Hippocampal formation (tissue), 2 donors: ENCODE measurements at places on chromosomes 1 and 21.

GRCh38 chr1:169321539-169321938 lies 46.1 kb downstream of the NME7 start:
- no peak for DNase-seq

DNA sequence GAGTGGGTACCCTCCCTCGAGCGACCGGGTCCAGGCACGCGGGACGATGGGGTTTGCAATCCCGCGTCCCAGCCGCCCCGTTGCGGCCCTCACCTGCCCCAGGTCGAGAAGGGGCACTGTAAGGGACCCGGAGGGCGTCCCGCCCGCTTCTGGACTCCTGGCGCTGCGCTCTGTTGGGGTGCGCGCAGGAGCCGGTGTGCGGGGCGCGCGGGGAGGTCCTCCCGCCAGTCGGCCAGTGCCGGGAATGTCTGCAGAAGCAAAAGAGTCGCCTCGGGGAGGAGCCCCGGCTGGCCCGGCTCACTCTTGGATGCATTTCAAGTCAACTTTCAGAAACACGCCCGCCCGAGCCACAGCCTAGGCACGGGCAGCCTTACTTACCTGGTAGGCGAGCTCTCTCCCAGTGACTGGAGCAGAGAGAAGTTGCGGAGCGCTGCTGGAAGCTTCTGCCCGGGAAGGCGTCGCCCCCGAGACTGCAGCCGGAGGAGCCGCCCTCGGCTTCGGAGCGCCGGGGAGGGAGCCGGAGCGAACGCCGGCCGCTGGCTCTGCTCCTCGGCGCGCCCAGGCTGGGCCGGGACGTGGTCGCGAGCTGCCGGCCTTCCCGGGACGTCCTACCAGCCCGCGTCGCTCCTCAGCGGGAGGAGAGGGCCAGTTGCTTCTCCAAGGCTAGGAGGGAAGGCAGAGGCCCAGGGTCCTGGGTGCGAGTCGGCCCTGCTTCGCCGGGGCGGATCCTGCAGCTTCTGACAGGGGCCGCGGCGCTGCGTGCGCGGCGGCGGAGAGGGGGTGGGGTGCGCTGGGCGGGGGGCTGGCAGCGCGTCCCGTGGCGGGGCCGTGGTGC lies at the start of gene LMX1A:
TSS of gene LMX1A (minus strand) at position 739 of the 835 bp plus-strand sequence. CDS start 1,156 bp downstream, outside the sequence.
- DNase-seq: no peak

DNA sequence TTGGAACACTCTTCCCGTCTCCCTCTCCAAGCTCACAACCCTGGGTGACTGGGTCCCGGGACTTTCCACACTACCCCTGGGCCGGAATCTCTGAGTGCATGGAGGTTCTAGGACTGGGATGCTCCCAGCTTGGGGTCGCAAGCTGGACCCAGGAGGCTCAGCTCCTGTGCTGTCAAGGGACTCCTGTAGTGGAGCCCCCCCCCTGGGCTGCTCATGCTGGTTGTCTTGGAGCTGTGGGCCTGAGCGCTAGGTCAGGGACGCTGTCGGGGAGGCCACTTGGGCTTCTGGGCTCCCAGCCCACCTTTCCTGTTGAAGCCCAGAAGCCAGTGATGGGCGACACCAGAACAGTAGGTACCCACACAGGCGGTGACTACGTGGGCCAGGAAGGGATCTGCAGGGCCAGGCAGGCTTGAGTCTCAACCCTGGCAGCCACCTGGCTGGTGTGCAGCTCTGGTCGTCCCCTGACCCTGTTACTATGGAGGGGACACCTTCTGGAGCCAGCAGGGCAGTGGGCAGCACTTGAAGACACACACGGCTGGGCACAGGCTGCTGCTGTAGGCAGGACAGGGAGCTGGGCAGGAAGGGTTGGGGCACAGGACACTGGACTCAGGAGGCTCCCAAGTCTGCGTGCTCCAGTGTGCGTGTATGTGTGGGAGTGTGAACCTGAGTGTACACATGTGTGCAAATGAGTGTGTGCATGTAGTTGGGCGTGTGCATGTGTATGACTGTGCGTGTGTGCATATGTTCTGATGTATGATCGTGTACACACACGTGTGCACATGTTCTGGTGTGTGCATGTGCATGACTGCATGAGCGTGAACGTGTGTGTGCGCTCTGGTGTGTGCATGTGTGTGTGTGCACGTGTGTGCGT lies 3.0 kb downstream of the MMEL1 start:
- DNase-seq: no peak

DNA sequence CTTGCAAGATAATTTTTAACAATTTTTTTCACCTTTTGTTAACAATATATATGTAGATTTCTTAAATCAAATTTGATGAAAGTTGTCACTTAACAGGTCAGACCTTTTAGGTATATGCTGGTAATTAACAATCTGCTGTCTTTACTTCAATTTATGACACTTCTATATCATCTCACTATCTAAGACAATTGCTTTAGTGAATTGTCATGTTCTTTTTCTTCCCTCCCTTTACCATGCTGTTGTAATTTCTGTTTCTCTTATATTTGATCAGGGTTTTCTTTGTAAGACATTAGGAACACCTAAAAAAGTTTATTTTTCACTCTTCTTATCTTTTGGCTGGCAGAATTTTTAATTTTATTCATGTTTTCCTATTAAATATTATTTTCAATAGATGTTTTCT lies 2.0 kb downstream of the IFI16 start:
- DNase-seq: no peak

DNA sequence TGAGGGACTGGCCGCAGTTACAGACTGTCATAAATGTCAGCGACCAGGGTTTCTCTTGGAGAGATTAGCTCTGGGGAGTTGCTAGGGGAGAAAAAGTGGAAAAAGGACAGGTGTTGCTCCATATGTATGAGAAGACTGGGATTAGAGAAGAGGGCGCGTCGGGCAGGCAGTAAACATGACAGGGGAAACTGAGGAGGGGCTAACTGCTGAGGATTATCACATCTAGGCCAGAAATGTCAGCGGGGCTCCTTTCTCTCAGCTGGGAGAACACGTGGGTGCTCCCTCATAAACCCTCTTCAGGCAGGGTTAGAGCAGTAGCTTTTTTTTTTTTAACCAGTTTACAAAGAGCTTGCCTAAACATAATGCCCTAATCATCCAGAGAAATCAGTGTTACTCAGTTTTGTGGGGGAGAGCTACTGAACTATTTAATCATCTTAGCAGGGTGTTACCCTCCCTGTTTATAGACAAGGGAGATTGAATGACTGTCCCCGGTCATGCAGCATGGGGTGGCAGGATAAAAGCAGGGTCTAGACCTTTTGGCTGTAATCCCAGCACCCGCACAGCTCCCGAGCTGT lies 35.2 kb downstream of the ELAPOR1 start:
- DNase-seq: no peak

DNA sequence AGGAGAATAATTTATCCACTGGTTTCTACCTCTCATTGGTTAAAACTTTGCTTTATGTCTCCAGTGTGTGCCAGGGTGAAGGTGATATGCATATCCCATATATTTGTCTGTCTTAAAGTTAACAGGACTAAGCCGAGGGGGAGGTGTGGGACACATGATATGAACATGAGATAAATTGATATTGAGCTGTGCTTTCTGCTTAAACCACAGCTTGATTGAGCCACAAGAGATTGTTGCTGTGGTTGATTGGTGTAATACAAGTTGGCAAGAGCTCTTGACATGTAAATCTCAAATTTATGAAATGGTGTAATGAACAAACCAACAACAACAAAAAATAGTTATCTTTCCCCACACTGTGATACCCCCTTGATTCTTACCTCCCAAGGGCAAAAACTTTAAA lies 1295.5 kb upstream of the NCAM2 start:
- DNase-seq: no peak

GRCh38 chr1:23029337-23029736 lies 10.1 kb downstream of the KDM1A start:
- DNase-seq: no peak

- no peak for DNase-seq
These were observed 53.8 kb upstream of the HPDL start for GRCh38 chr1:45272913-45273371.

- no peak for DNase-seq
These were observed 28.2 kb downstream of the VAV3 start for GRCh38 chr1:107936498-107937481.

DNA sequence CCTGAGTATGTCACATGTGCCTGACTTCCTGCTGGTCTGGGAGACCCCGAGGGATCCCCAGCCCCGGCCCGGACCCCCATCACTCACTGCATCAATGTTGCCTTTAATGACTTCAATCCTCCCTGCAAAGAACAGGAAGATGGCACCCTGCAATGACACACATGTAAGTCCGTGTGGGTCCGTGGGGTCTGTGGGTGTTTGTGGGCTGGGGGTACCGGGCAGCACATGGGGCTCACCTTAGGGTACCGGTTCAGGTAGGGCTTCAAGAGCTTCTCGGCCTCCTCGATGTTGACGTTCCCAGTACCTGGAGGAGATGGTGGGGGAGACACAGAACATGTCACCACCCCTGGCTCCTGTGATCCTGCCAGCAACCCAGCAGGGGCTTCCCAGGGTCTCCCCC lies 28.1 kb downstream of the TTC39A start:
- DNase-seq: no peak

DNA sequence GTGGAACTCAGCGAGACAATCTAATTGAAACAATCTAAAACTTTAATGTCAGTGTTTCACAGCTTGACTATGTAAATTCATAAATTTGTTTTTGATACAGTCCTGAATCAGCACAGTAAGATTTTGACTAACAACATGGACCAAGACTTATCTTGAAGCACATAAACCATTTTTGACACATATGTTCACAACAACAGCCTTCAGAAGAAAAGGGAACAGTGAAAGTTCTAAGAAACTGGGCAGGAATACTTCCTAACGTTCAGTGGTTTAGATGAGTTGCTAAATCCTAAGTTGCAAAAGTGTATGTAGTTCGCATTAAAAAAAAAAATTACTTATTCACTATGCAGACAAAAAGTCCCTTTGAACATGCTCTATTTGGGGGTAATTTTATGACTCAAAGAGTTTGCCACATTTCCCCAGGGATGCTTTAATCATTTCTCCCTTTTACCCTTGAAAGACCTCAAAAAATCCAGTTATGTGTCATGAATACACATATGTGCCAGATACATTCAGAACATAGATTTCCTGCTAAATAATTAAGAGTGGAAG lies 120.2 kb downstream of the MRPL39 start:
- DNase-seq: no peak

DNA sequence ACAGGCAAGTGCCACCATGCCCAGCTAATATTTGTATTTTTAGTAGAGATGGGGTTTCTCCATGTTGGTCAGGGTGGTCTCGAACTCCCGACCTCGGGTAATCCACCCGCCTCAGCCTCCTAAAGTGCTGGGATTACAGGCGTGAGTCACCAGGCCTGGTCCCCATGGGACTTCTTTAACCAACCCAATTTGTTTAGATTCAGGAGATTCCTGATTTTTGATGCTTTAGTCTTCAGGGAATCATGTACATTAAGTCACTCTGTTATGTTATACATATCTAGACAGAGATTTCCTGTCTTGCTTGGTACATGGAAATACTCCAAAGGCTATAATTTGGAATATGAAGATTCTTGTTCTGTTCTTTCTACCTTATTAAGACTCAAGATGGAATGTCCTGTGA lies 202.4 kb upstream of the L1TD1 start:
- no peak for DNase-seq

DNA sequence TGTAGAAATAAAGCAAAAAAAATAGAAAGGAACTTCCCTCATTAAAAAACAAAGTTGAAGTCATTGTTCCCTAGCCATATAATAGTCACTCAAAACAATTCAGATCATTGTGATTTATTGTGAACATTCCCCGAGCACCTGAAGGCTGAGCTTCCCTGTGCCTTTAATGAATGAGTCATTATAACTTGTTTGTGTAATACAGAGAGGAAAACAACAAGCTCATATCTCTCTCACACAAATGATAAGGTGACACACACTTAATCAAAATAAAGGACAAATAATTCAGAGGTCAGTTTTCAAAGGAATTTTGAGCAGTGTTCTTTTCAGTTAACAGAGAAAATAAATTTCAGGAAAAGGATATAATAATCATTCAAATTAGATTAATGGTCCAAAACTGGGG lies 326.2 kb downstream of the DUSP10 start:
- DNase-seq: no peak

GRCh38 chr1:69794831-69795230 lies 227.1 kb downstream of the LRRC7 start:
- no peak for DNase-seq

DNA sequence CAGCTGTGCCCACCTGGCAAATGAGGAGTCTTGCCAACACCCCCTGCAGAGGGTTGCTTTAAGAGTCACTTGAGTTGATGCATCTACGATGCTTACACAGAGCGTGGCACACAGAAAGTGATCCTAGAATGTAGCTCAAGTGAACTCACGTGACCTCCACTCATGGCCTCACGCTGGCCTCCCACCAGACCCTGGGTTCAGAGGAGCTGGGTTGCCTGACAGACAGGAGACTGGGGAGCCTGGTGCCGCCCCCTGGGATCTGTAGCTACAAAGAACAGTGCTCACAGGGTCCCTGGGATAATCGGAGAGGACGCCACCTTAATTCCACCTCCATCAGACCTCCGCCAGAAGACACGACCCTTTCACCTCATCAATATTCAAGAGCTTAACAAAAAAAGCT lies 81.4 kb upstream of the CASZ1 start:
- DNase-seq: no peak

GRCh38 chr1:96475903-96476302 lies 245.7 kb upstream of the PTBP2 start:
- no peak for DNase-seq

GRCh38 chr1:182616130-182617013 lies 12.2 kb upstream of the RGS16 start:
- DNase-seq: no peak

DNA sequence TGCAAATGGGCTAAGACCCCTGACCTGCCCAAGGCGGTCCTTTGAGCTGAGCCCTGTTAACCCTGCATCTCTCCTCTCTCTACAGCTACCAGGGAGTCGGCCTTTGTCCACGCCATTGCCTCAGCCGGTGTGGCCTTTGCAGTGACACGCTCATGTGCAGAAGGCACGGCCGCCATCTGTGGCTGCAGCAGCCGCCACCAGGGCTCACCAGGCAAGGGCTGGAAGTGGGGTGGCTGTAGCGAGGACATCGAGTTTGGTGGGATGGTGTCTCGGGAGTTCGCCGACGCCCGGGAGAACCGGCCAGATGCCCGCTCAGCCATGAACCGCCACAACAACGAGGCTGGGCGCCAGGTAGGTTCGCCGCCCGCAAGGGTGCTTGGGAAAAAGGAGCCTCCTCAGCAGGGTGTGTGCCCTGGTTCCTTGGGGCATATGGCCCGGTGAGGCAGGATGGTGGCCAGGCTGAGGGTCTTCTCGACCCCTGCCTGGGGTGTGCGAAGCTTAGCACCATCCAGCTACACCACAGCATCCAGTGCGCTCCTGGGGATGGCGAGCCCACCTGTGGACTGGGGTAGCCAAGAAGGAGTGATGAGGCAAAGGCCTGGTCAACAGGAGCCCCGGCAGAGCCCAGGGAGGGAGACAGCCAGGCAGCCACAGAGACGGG lies 31.8 kb upstream of the ARF1 start:
- no peak for DNase-seq
